ENCODE measurements at places on chromosomes 7 and 10.
A peak's percentile ranks its signal among the peaks of the same experiment; 100 is the strongest.

DNA sequence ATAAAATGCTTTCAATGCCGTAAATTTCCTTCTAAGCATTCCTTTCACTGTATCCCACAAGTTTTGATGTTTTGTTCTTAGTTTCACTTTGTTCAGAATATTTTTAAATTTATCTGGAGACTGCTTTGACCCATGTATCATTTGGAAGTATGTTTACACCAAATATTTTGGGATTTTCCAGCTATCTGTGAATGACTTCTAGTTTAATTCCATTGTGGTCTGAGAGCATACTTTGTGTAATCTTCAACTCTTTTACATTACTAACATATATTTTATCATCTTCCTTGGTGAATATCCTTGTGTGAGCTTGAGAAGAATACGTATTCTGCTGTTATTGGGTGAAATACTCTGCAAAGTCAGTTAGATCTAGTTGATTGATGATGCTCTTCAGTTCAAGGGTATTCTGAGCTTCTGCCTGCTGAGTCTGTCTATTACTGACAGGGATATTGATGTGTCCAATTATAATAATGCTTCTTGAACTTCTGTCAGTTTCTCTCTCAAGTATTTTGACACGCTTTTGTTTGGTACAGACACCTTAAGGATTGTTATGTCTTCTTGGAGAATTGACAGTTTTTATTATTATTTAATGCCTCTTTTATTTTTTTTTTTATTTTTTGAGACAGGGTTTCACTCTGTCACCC lies 31.6 kb downstream of the MKLN1 start:
- DNase-seq: no peak

DNA sequence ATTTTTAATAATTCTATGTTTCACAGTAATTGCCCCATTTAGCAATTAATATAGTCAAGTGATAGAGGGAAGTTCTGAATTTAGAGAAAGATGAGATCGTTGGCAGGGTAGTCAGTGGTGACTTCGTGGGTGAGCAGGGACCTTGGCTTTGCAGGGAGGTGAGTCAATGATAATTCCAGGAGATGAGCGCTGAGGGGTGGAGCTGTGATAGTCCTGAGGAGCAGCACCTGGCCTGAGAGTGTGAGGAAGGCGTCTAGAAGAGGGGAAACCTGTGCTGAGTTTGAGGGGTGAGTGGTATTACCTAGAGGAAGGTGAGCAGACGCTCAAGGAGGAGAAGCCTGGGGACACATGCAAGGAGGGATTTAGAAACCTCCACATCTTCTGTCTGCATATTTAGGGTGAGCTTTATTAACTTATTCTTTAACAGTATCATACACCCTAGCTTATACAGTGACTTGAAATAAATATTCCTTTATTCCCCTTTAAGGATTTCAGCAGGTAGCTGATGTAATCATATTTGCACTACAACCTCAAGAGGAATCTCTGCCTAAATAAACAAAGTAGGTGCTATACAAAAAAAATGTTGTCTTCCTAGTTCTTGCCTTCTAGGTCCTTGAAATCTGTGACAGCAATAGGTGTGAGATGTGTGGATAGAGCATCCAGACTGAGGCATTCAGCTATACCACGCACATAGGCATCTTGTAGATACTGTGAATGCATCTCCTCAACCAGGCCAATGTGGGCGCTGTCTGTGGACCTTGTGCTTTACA lies 2.1 kb upstream of the TRIL start:
- DNase-seq: no peak

DNA sequence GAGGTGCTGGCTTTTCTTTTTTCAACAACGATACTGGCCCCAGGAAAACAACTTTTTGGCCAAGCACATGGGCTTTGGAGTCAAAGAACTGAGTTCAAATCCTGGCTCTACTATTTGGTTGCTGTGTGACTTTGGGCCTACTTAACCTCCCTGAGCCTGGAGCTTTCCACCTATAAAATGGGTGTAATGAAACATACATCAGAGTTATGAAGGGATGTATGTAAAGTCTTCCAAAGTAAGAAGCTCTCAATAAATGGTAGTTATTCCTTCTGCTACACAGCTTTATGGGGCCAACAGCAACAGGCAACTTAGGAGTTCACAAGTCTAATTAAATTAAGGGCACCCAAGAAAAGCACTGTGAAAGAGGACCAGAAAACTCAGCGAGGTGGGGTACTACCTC lies 33.0 kb downstream of the ZNF777 start:
- DNase-seq: no peak

DNA sequence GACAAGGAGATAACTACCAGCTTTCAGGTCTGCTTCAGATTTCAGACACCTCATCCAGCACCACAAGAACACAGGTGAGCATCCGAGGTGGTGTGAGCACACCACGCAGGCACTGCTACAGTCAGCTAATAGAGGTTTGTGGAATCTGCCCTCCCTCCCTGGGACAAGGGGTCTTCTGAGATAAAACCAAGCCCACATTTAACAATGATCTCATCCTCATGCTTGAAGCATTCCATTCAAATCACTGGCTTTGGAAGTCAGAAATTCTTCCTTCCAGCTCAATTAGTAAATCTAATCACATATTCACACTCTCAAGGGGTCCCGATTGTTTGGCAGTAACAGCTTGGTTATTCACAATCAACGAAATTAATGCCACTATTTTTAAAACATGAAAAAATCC lies 331.4 kb downstream of the ELMO1 start:
- DNase-seq: peak; percentile 32

DNA sequence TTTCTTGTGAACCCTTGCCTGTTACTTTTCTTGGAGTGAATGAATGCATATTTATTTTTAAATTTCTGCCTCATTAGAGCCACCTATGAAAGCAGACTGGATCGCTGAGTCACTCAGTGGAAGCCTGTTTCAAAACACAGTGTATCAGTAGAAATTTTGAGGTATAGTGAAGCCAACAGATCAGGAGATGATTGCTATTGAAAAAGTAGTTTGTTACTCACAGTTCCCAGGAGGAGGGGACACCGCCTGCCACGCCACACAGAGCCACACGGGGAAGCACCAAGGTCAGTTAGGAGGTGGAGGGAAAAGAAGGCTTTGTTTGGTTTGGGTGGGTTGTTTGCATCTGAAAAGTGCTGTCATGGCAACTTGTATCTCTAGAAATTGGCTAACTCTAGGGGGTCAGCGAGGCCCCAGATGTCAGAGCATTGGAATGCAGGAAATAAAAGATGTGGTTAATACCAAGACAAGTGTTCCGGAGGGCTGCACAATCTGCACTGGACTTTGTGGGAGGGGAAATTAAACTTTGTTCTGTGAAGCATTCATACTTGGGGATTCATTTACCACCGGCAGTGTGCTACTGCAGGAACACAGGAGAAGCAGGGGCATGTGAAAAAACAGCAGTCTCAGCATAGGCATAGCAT lies 106.4 kb upstream of the SDK1 start:
- peak; percentile 59 for DNase-seq

- no peak for DNase-seq
These were observed 947 bp downstream of the ABHD11 start for GRCh38 chr7:73737491-73738219.
